Type B pancreatic cell (in vitro differentiated cells): ENCODE measurements at places on chromosomes 3 and 15. TPM values are rescaled to one million over a fixed set of nuclear protein-coding genes. Genes with fewer than 3 reads are reported as not detected.

The CCRL2 gene
- total RNA-seq, result 0.17 and 0.34 TPM in 2 replicates

The RAD51 gene
- 15.7 and 20.5 TPM in 2 replicates for total RNA-seq

The SLC24A5 gene
- total RNA-seq, result 1.3 TPM in 1 of 2 replicates, not detected in the other

The COL8A1 gene
- total RNA-seq, result 0.86 and 2.6 TPM in 2 replicates

The SLC28A2 gene
- 0.14 and 2.4 TPM in 2 replicates for total RNA-seq

The P2RY13 gene
- not detected in 2 replicates for total RNA-seq

The DHFR2 gene
- 7.1 and 8.0 TPM in 2 replicates for total RNA-seq

The SLC15A2 gene
- 3.4 and 4.9 TPM in 2 replicates for total RNA-seq

The CADPS gene
- total RNA-seq, result 21.6 and 26.8 TPM in 2 replicates

The HYAL1 gene
- total RNA-seq, result 2.3 and 3.7 TPM in 2 replicates

The ATRIP gene
- 9.3 and 16.0 TPM in 2 replicates for total RNA-seq

The HACD3 gene
- total RNA-seq, result 91.5 and 123 TPM in 2 replicates
